ENCODE measurements at places on chromosomes 6 and 20. TPM values are rescaled to one million over a fixed set of nuclear protein-coding genes. Genes with fewer than 3 reads are reported as not detected.

GRCh38 chr6:132210886-132211563 lies 190.2 kb downstream of the MOXD1 start:
- DNase-seq, result no peak

- no peak for DNase-seq
Measured at GRCh38 chr6:170248861-170249600, 41.8 kb downstream of the DLL1 start.

Gene GNAS-AS1
- total RNA-seq, result 1.9 TPM

Gene MICB
- 30.6 TPM for total RNA-seq
